ENCODE measurements at places on chromosomes 1 and 21.

DNA sequence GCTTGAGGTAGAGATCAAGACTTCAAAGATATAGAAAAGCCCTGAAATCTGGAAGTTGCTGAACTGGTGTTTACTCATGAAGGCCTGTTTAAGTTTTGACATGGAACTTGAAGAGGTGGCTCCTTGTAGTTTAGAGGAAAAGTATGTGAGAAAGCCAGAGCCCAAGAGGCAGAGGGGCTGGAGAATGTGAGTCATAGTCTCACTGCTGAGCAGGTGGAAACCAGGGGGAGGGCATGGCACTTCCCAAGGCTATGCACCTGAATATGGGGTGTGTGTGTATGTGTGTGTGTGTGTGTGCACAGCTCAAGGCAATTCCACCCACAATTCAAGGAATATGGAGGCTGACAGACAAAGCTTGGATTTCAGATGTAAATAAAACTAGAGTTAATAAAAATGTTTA is 46.8 kb upstream of the C1orf198 start:
- DNase-seq: no peak

GRCh38 chr21:19228226-19228625 is 824.6 kb upstream of the TMPRSS15 start:
- no peak for DNase-seq

DNA sequence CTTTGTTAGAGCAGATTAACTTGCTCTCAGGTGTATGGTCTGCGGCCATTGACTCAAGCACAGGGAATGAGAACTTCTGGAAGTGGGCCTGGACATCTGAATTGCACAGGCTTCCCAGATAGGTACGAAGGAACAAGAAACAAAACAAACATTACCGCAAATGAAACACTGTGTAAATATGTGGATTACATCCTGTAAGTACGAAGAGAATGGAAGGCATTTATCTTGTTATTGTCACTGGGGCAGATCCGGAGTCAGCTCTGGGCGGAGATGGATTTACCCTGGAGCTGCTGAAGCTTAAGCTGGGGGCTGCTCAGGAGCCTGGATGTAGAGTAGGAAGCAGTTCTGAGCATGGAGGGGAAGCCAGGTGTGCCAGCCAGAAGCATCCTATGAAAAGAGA is 6.8 kb downstream of the HES2 start:
- no peak for DNase-seq

- no peak for DNase-seq
Measured at GRCh38 chr1:243712242-243712641, 137.8 kb downstream of the AKT3 start.

DNA sequence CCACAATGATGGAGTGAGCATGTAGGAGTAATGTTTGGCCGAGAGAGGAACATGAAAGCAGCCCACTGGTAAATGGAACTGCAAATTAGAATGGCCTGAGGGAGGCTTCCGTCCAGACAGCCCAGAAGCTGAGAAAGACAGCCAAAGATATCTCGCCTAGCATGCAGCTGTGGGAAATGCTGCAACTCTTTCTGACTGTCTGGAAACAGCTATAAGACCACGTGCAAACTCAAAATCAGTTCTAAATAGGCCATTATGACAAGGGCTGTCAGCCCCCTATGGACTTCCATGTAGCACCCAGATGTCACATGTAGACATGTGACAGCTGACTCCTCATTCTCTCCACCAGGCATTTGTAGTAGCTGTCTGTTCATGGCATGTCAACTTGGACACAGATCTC is 62.9 kb upstream of the ATP1A1 start:
- DNase-seq: no peak

DNA sequence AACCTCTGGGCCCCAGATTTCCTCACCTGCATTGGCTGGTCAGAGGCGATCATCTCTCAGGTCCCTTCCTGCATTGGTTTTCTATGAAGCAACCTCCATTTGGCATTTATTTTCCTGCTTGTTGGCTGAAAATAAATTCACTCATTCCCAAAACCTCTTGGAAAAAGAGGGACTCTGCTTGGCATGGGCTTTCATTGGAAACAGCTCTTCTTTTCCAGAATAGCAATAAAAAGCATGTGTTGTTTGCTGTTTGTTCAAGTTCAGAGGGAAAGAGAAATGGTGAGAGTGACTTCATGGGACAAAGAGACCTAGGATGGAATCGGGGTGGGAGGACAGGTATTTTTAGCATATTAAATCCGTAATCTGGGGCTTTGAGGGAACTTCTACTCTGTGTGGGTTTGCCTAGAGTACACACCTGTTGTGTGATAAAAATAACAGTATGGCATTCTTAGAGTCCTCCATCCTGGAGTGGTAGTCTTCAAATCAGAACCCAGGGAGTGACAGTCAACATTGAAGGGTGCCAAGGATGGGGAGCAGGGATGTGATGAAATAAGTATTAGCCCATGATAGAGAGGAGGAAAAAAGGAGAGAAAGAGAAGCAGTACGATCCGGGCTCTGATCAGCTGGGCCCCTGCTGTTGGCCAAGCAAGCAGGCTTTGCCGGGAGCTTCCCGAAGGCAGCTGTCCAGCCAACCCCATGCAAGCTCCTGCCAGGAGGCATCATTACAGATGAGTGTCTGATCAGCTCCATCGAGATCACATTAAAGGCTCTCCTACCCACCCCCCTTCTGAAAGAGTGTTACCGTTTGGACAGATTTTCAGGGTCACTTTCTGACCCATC is 131.9 kb upstream of the NFIA start:
- no peak for DNase-seq

DNA sequence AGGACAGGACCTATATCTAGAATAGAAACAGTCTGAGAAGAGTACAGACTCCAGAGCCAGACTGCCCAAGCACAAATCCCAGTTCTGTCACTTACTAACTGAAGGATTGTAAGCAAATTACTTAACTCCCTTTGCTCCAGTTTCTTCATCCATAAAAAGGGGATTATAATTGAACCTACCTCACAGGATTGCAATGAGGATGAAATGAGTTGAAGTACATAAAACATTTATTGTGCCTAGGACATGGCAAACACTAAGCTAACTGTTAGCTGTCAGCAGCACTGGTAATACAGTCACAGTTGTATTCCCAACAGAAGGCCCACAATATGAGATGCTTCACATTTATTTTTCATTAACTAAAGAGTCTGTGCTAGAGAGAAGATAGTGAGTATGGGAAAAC is 33.9 kb downstream of the MCOLN2 start:
- no peak for DNase-seq

- DNase-seq: no peak
Measured at GRCh38 chr1:226823643-226824042, 46.8 kb upstream of the PSEN2 start.

GRCh38 chr1:29752141-29752540 is 515.8 kb downstream of the PTPRU start:
- no peak for DNase-seq

DNA sequence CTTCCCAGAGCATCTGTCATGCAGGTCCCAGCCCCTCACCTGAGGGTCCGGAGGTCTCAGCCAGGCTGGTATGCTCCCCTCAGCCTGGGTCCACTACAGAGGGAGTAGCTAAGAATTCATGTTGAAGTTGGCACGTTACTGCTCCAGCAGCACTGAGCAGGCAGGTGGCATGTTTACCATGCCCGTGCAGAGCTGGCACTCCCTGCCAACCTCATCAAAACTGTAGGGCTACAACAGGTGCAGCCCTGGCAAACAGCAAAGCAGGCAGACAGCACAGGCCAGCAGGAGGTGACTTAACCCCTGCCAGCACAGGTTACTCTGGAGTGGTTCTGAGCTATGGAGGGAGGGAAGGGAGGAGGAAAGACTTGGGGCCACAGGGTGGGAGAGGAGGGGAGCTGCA is 46.4 kb downstream of the NUAK2 start:
- DNase-seq: no peak

- DNase-seq: no peak
Measured at GRCh38 chr21:25742900-25743299, 8.1 kb downstream of the GABPA start.

DNA sequence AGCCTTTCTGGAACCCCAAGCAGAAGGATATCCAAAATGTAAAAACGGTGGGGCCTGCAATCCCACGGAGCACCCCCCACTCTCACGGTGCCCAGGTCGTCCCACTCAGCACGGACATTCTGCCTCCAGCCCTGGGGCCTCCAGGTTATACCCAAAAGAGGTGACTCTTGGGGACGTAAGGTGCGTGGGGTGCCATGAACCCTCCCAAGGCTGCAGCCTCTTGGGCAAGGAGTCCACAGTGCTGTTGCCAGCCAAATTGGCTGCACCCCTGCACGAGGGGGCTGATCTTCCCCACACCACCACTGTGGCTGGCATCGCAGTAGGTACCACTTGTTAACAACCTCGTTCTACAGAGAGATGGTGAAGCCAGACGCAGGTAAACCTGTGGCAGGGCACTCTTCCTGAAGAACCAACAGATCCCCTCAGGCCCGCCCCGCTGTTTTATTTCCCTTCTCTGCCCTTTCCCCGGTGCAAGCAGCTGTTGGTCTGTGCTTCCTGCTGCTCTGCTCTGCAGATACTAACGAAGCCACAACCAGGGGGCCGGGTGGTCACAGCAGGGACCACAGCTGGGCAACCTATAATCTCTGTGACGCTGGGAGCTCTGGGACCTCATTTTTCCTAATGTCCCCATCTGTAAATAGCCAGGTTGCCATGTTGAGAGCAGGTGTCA is 8.7 kb downstream of the TFF3 start:
- no peak for DNase-seq

GRCh38 chr21:44996501-44996921 is 56.7 kb downstream of the SLX9 start:
- DNase-seq: no peak

GRCh38 chr1:27469334-27469733 is 20.6 kb downstream of the WASF2 start:
- DNase-seq: no peak

DNA sequence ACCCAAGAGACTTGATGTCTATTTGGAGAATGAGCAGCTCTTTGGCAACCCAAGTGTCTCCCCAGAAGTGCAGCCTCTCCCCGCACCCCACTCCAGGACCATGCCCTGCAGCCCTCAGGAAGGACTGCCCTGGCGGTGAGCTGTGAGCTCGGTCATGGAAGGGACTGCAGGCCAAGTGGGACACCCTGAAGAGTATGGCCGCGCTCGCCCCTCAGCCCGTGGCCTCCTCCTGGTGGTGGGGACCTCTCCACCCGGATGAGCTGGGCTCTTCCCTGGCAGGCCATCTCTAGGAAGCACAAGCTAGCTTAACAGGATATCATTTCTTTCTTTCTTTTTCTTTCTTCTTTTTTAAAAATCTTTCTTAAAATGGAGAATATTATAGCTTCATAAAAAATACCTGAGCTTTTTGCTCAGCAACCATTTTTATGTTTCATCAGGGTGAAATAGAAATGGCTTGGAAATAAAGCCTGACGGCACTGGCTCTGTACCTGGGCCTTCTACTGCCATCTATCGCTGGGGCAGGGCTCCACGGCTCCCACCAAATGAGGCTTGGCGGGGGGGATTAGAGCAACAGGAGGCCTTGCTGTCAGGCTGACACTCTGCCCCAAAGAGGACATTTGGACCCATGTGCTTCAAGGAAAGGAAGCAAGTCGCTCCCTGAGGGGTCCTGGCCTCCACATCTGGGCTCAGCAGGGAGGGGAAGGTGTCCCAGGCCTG is 296.2 kb upstream of the VAMP3 start:
- DNase-seq: no peak

DNA sequence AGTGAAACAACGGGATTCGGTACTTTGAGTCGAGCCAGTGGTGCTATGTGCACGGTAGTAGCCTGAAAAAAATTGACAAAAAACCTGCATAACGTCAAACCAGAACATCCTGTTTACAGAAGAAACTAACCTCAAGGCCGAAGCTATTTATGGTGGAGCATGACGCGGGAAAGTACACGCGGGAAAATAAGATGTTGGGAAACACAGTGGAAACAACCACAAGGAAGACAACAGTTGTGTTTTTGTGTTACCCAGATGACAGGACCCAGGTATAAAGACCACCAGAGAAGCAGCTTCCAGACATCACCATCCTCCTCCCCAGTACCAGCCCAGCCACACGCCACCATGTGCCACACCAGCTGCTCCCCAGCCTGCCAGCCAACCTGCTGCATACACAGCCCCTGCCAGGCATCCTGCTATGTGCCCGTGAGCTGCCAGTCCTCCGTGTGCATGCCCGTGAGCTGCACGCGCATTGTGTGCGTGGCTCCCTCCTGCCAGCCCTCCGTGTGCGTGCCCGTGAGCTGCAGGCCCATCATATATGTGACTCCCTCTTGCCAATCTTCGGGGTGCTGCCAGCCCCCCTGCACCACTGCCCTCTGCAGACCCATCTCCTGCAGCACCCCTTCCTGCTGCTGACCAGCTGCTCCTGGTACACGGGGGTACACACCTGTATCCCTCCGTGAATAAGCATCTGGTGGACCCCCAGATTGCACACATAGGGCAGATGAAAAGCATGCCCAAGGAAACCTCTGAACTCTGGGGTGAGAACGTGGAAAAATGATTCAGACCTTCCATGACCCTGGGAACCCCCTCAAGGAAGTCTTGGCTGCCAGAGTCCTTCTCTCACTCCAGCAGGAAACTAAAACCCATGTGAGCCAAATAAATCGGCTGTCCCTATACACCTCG is at the start of gene KRTAP12-3:
KRTAP12-3 (plus strand) TSS at position 298 of the 906 bp plus-strand sequence; CDS start at position 346, 48 bp downstream.
- DNase-seq: no peak

- no peak for DNase-seq
Measured at GRCh38 chr1:220852408-220852807, 26.8 kb upstream of the HLX start.

- no peak for DNase-seq
Measured at GRCh38 chr21:25421321-25422028, 185.8 kb downstream of the MRPL39 start.

- no peak for DNase-seq
Measured at GRCh38 chr1:185080422-185080821, 35.1 kb downstream of the RNF2 start.

GRCh38 chr1:14780271-14780670 is 181.8 kb downstream of the KAZN start:
- DNase-seq: no peak

GRCh38 chr1:175673371-175674150 is 69.8 kb downstream of the TNR start:
- DNase-seq: peak; percentile 22

DNA sequence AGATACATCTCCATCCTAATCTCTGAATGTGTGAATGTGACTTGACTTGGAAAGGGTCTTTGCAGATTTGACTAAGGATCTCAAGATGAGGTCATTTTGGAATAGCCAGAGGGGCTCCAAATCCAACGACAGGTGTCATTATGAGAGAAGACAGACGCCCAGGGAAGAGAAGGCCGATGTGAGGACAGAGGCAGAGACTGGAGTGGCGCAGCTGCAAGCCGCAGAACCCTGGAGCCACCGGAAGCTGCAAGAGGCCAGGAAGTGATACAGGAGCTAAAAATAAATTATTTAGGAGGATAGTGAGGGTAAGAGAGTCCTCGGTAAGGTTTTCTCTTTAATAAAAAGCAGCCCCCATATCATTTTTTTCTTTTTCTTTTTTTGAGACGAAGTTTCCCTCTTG is 9.7 kb upstream of the AADACL4 start:
- DNase-seq: no peak

- no peak for DNase-seq
Measured at GRCh38 chr1:214337015-214337414, 56.1 kb downstream of the SMYD2 start.

GRCh38 chr1:15707239-15707925 is 23.3 kb downstream of the PLEKHM2 start:
- no peak for DNase-seq

- DNase-seq: no peak
Measured at GRCh38 chr1:151960780-151961513, 32.7 kb downstream of the S100A10 start.
